ENCODE measurements at places on chromosomes 5 and 9. TPM values are rescaled to one million over a fixed set of nuclear protein-coding genes. Genes with fewer than 3 reads are reported as not detected.

GAS1 gene
- 2.4 TPM for total RNA-seq

SHISAL2B gene
- not detected for total RNA-seq

GM2A gene
- total RNA-seq = 15.3 TPM

RANBP3L gene
- 0.09 TPM for total RNA-seq

GABRA6 gene
- not detected for total RNA-seq

Data from dermis lymphatic vessel endothelial cell (primary cell).